ENCODE measurements at places on chromosomes 16 and 17.
A peak's percentile ranks its signal among the peaks of the same experiment; 100 is the strongest.

- no peak for DNase-seq
Measured at GRCh38 chr17:30808785-30809286, 15.7 kb downstream of the CRLF3 start.

- no peak for DNase-seq
Measured at GRCh38 chr17:42669977-42670788, 6.6 kb downstream of the PLEKHH3 start.

DNA sequence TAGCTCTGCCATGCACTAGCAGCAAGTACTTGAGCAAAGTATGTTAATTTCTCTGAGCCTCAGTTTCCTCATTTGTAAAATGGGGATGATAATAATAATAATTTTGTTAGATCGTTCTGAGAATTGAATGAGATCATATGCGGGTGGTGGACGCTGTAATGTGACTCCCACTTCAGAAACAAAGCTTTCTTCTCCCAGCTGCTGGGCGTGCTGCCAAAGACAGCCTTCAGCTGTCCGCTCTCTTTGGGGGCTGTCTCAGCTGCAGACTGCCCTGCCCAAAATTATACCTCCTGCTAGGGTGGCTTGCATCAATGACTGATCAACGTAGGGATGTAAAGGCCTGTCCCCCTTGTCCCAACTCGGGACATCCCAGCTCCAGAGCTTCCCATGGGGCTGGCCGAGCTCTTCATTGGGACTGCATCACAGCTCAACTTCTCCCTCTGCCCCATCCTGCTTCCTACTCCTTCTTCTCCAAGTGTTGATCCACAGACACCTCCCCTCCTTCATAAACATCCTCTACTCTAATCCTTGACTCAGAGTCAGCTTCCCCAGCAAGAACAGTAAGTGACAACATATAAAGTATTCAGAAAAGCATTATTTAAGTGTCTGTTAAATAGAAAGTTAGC lies 30.7 kb upstream of the CDH5 start:
- DNase-seq = peak; percentile 18

DNA sequence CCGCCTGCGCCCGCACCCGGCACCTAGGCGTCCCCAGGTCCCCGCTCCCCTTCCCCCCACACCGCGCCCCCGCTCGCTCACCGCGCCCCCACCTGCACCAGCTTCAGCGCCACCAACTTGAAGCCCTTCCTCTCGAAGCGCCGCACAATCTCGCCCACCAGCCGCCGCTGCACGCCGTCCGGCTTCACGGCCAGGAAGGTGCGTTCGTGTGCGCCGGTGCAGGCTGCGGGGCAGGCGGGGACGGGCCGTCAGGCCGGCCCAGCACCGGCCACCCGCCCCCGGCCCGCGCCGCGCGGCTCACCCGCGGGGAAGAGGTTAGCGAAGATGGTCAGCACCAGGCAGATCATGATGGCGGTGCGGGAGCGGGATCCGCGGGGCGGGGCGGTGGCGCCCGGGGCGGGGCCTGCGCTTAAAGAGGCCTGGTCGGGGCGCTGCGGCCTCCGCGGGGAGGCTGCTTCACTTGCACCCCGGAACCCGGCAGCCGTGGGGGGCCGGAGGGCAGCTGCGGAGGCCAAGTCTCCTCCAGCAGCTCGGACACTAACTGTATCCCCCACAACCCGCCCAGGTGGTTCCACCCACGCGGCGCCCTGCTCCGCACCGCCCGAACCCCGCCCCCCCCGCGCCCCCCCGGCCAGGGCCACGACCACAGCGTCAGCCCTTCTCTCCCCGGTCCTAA lies at the start of gene NME3:
TSS of gene NME3 (minus strand) at position 356 of the 676 bp plus-strand sequence. CDS start at position 347, 9 bp downstream.
- DNase-seq = no peak

- DNase-seq = no peak
Measured at GRCh38 chr17:82399601-82400101, 18.5 kb upstream of the HEXD start.

- DNase-seq = no peak
Measured at GRCh38 chr17:16449121-16449570, 33.8 kb downstream of the TRPV2 start.

DNA sequence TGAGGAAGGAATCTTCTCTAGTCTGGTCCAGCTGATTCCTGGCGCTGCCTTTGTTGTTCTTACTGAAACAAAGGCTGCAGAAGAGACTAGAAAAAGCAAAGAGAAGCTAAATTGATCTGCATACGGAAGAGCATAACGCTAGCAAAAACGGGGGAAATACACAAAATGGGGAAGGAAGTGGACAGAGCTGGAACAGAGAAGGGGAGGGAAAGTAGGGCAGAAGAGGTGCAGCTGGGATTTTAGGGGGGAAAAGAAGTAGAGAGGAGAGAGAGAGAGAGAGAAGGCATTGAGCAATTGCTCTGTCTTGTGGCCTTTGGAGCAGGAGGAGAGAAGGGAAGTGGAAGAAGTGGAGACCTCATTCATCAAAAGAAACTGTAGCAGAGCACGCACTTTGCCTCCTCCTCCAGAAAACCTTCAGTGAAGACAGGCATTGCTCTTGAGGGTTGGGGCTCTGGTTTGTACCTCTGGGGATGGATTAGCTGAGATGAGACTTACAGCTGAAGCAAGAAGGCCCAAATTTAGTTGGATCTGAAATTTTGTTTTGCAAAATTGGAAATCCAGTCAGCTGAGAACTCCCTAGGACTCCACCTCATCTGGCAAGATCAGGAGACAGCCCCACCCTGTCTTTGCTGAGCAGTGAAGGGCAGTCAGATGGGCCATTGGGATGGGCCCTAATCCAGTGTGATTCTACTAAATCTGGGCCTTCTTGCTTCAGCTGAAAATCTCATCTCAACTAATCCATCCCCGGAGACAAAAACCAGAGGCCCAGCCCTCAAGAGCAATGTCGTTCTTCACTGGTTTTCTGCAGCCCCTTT lies 55.8 kb downstream of the CDRT4 start:
- no peak for DNase-seq

- DNase-seq = no peak
Measured at GRCh38 chr16:4976079-4976478, 17.9 kb downstream of the SEC14L5 start.

- no peak for DNase-seq
Measured at GRCh38 chr17:60442271-60443173, 20.2 kb downstream of the CHCT1 start.

GRCh38 chr16:2038382-2039231 lies 9.0 kb downstream of the NTHL1 start:
- no peak for DNase-seq

DNA sequence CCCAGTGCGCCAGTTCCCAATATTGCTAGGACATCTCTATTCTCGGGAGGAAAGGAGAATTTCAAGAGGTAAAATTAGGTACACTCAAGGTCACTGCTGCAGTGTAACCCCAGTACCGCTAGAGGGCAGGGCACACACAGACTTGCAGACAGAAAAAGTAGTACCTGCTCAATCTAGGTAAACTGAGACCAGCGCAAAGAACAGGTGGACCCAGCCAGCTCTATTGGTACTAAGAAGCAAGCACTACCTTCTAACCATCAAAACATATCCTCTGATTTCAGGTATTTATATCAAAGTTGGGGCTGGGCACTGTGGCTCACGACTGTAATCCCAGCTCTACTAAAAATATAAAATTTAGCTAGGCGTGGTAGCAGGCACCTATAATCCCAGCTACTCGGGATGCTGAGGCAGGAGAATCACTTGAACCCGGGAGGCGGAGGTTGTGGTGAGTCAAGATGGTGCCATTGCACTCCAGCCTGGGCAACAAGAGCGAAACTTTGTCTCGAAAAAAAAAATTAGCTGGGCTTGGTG lies 3.6 kb upstream of the WDR81 start:
- no peak for DNase-seq

DNA sequence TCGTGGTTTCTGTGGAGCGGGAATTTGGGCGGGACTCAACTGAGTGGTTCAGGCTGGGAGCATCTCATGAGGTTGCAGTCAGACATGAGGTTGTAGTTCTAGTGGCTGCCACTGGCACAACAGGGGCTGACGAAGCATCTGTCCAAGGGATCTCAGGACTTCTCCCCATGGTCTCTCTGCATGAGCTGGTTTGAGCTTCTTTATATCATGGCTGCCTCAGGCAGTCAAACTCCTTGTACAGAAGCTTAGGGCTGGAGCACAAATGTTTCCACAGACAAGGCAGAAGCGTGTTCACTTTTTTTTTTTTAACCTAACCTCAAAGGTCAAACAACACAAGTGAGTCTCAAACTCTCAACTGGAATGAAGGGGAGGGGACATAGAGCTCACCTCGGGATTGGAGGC lies 243.3 kb downstream of the MSI2 start:
- no peak for DNase-seq

DNA sequence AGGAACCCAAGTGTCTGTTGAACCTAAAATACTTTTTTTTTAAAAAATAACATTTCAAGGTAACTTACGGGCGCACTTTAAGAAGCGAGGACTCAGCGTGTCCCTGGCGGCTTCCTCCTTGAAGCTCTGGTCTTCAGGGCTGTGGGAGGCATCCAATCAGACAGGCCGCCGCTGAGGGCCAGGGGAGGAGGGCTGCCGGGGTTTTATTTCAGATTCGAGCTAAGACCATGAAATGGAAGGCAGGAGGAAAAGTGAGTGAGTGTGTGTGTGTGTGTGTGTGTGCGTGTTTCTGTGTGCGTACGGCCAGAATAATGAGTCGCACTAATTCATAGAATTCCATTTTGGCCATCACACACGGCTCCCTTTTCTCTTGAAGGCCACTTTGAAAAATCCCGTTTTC lies 41.1 kb downstream of the C16orf78 start:
- no peak for DNase-seq

GRCh38 chr17:16942141-16943031 lies 29.5 kb downstream of the TNFRSF13B start:
- no peak for DNase-seq

DNA sequence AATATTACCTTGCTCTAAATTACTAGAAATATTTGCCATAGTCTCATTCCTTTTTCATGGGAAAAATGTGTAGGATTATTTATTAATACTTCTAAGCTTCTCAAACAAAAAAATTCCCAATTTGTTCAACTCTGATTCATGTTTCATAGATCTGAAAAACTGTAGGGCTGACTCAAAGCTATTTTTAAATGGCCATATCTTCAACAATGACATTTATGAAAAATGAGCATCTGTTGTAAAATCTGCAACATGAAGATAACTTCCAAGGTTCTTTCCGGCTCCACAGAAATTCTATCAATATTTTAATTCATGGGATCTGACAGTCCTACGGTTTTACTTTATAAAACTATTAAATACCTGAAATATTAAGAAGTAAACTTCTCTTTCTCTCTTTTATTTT lies 192.7 kb upstream of the KCNJ16 start:
- DNase-seq = no peak

GRCh38 chr16:48053418-48053745 lies 102.4 kb downstream of the ABCC12 start:
- DNase-seq = no peak

DNA sequence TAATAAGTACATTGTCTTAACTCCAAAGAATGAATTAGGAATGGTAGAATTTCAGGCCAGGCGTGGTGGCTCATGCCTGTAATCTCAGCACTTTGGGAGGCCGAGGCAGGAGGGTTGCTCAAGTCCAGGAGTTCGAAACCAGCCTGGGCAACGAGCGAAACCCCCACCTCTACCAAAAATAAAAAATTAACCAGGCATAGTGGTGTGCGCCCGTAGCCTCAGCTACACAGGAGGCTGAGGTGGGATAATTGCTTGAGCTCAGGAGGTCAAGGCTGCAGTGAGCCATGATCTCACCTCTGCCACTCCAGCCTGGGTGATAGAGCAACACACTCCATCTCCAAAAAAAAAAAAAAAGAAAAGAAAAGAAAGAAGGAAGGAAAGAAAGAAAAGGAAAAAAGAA lies 18.5 kb upstream of the BBS2 start:
- DNase-seq = no peak

DNA sequence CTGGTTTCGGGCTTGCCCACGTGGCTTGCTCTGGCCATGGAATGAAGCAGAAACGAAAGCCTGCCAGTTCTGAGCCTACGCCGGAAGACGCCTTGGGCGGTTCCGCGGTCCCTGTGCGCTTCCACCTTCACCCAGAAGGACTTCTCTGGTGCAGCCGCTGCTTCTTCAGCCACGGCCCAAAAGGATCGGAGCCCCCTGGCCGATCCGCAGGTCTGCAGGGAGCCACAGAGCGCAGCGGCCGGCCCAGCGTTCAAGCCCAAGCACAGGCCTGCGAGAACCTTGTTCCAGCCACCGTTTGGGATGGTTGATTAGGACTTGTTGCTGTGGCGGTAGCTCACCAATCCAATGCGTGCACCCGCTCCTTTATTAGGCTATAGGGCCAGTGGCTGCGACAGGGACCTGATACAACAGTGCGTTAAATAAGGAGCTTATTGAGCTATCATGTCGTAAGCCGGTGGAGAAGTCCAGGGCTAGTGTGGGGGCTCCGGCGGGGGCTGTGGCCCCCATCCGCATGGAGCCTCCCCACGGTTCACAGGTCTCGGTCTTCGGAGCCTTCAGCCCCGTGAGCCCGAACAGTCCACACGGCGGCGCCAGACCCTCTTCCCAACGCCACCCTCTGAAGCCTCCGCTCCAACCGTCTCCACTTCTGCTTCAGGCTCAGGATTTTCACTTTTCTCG lies 10.2 kb upstream of the MPP2 start:
- DNase-seq = no peak

DNA sequence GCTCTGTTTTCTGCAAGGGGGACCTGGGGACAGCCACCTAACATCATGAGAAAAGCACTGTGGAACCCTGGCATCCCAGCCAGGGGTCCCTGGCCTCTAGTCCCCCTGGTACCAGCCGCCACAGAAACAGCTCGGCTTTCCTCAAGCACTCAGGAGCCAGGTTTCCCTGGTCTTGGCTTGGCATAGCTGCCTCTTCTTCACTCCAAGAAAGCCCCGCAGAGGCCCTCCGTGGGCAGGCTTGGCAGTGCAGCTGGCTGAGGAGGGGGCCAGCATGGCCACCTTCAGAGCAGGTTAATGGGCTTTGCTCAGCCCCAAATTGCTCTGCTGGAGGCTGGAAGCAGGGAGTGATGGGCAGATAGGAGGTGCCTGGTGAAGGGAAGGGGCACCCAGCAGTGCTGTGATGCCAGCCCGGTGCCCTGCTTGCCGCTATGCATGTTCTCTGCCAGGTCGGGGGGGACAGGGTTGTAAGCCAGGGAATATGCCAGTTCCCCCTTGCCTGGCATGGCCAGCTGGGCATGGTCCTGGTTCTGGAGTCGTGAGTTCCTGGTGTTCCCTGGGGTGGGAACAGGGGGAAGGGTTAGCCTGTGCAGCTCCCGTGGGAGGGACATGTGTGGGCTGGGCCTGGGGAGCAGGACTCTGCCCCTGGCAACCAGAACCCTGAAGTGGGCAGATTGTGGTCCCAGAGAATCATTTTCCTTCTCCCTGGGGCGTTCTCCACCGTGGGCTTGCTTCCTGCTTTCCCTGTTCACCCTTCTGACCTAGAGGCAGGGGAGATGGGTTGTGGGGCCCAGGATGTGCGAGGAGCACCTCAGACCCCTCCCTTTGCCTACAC lies 3.2 kb downstream of the ANKRD13B start:
- no peak for DNase-seq

- DNase-seq = no peak
Measured at GRCh38 chr16:34054969-34055368, 595.6 kb downstream of the TP53TG3F start.

- no peak for DNase-seq
Measured at GRCh38 chr17:66920950-66921349, 43.6 kb upstream of the CACNG4 start.

- no peak for DNase-seq
Measured at GRCh38 chr16:88750854-88751253, 34.2 kb downstream of the PIEZO1 start.

GRCh38 chr16:73014768-73015167 lies 33.2 kb downstream of the ZFHX3 start:
- no peak for DNase-seq
